Caki2 (cell line): ENCODE measurements at places on chromosomes 3 and 15.

DNA sequence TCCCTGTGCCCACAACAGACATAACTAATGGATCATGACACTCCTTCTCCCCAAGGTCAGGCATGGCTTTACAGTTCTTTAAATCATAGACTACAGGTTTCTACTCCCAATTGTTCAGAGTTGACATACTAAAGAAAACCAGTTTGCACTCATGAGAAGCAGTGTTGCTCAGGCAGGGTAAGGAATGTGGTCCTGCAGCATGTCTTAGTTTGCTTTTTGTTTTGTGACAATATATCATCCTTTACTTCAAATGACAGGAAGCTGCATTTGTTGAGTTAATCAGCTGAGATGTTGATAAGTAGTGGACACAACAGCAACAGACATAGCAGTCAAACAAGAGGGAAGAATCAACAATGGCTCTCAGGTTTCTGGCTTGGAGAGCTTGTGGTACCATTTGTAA lies 267.5 kb downstream of the SLCO3A1 start:
- no peak for DNase-seq

- no peak for DNase-seq
Measured at GRCh38 chr3:116084999-116085791, 360.1 kb downstream of the LSAMP start.

- DNase-seq: no peak
Measured at GRCh38 chr3:177105623-177106022, 91.7 kb downstream of the TBL1XR1 start.

GRCh38 chr15:36694574-36694973 lies 115.1 kb downstream of the CDIN1 start:
- DNase-seq: no peak

DNA sequence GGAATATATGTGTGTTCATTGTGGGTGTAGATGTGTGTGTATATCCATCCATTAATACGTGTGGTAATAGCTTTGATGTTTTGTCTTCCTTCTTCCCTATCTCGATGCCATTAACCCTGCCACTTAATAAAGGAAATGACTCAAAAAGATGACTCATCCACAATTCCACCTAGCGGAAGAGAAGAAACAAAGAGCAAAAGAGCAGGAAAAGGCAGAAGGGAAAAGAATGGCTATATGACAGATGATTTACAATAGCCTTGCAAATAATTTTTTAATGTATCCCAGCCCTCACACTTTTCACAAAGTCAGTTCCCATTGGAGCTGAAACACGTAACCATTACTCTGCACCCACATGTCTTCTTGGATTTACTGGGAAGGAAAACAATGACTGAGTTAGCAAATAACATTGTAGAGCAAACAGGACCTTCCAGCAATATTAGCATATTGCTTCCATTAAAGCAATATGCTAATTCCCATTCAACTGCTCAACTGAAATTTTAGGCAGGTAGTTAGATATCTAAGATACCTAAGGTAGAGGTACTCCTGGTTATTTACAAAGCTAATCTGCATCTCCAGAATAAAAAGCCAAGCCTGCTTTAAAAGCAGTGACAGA lies 197.2 kb downstream of the KCNAB1 start:
- DNase-seq: peak; percentile 30

DNA sequence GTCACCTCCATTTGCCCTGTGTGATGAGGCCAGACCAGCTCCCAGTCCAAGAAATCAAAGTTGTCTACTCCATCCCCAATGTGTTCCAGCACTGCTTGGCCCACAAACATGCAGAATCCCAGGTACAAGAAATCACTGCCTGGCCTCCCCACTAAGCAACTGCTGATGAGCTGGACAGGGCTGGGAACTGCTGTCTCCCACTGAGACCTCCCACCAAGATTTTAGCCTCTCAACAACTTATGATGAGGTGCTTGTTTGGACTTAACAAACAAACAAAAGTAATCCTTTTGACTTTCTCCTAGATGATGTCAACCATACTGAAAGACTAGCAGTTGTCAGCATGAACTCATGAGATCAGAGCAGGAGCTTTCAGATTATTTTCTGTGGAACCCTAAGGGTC lies 260.1 kb upstream of the UBE2E2 start:
- no peak for DNase-seq

DNA sequence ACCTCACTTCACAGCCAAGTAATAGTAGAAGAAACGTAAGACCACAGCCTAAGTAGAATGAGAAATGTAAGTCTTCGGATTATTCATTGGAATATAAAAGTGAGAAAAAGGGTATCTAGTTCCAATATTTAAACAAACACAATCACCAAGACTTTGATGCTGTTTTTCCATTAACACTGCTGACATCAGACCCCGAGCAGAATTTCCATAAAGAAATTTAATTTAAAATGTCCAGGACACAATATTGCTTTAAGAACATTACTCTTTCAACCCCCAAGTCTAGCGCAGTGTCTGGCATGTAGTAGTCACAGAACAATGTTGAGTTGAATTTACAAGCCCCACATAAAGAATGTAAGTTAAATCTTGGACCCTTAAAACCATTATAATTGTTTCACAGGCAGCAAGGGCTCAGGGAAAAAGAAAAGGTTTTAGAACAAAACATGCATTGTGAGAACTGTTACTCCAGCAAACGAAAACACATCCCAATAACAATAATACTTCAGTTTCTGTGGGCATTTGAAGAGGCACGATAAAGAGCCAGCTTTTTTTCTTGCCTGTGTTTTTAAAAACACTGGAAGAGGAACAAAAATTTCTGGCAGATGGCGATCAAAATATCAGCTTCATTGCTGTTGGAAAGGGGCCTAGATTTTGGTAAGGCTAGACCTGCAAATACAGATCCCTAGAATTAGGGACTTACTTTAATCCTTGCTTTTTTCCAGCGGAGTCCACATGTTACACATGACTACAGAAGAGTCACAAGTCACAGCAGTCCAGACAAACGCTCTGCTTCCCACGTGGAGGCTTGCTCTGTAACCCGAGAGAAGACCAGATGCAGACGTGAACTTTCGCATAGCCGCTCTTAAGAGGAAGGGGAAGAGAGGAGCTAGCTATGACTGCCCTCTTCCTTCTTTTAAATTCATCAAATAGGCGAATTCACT lies 77.9 kb upstream of the IGSF10 start:
- no peak for DNase-seq
